Chondrocyte (in vitro differentiated cells): ENCODE measurements at places on chromosomes 13 and 19. TPM values are rescaled to one million over a fixed set of nuclear protein-coding genes. Genes with fewer than 3 reads are reported as not detected.

PRR22 gene
- 1.2 to 1.4 TPM (median 1.3 TPM) in 3 replicates for total RNA-seq

GRCh38 chr13:42066542-42066941 lies 18.1 kb downstream of the DGKH start:
- H3K27me3 ChIP-seq: no peaks in the 10 kb centered on the region
- H3K36me3 ChIP-seq: peaks cover 16% of the 10 kb centered on the region
- peaks cover 18% of the 10 kb centered on the region for H3K4me1 ChIP-seq

DIAPH3 gene
- 20.7 to 24.1 TPM (median 23.7 TPM) in 3 replicates for total RNA-seq

- DNase-seq: no peak
- H3K4me1 ChIP-seq: no peaks in the 10 kb centered on the region
- H3K36me3 ChIP-seq: no peaks in the 10 kb centered on the region
- H3K27me3 ChIP-seq: no peaks in the 10 kb centered on the region
Measured at GRCh38 chr13:53821632-53822031, 793.0 kb downstream of the OLFM4 start.

RDH8 gene
- total RNA-seq: not detected in 3 replicates

GRCh38 chr19:40220674-40221073 lies 2.5 kb upstream of the TTC9B start:
- peaks cover 17% of the 10 kb centered on the region for H3K4me1 ChIP-seq
- no peak for DNase-seq
- no peak overlapping the region for H3K27ac ChIP-seq
- no peak overlapping the region for H3K4me3 ChIP-seq
- H3K36me3 ChIP-seq: no peaks in the 10 kb centered on the region

SIGLEC9 gene
- not detected in 3 replicates for total RNA-seq

- no peak overlapping the region for H3K4me3 ChIP-seq
- peak overlapping the region; percentile 78 for H3K27ac ChIP-seq
- peaks cover 58% of the 10 kb centered on the region for H3K4me1 ChIP-seq
Measured at GRCh38 chr19:28705008-28705407, 507.9 kb downstream of the UQCRFS1 start.

TRIM28 gene
- 215 to 286 TPM (median 228 TPM) in 3 replicates for total RNA-seq

CEACAM21 gene
- not detected in 3 replicates for total RNA-seq
